ENCODE measurements at places on chromosomes 7 and 10.

DNA sequence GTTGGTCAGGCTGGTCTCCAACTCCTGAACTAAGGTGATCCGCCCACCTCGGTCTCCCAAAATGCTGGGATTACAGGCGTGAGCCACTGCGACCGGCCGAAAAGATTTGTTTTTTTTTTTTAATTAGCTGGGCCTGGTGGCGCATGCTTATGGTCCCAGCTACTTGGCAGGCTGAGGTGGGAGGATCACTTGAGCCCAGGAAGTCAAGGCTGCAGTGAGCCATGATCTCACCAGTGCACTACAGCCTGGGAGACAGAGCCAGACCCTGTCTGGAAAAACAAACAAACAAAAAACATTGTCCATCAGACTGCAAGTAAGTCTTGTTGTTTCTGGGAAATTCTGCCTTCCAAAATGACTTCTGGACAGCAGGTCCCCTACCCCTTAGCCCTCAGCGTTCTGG, 16.3 kb upstream of the ZNF212 start:
- DNase-seq: no peak

- DNase-seq: peak; percentile 70
Measured at GRCh38 chr7:19284596-19285300, 139.5 kb upstream of the FERD3L start.

- peak; percentile 32 for DNase-seq
Measured at GRCh38 chr10:126334272-126334671, 54.0 kb downstream of the ADAM12 start.

GRCh38 chr10:35567951-35568350, 37.2 kb upstream of the GJD4 start:
- DNase-seq: peak; percentile 23

DNA sequence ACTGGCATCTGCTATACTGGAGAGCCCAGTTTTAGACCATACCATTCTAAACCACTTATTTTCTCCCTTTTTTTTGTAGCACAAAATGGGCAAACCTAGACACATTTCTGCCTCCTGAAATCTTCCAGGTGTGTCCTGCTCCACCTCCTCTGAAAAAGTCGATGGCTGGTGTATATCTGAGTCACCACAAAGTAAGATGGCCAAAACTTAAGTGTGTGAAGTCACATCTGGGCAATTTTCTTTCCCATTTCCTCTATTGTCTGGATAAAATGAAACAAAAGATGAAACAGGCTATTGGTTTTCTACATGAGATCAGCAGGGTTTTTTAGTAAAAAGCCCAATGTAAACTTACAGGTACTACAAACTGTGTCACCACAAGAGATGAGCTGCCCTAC, 65.5 kb downstream of the OSBPL3 start:
- no peak for DNase-seq

- no peak for DNase-seq
Measured at GRCh38 chr10:12443026-12443425, 93.7 kb downstream of the CAMK1D start.

DNA sequence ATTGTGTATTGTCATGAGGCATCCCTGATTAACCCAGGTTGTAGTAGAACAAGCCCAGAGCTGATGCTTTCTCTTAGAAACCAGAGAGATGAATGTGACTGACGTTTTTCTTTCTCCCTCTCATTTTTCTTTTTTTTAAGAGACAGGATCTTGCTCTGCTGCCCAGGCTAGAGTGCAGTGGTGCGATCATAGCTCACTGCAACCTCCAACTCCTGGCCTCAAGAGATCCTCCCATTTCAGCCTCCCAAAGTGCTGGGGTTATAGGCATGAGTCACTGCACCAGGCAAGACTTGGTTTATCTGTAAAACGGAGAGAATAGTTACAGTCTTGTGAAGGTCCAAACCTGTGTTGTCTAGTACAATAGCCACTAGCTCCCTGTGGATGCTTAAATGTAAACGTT, 5.4 kb downstream of the LMTK2 start:
- no peak for DNase-seq
